Spinal cord (tissue), 10 donors: ENCODE measurements at places on chromosomes 7 and 10. TPM values are rescaled to one million over a fixed set of nuclear protein-coding genes. Genes with fewer than 3 reads are reported as not detected.
A peak's percentile ranks its signal among the peaks of the same experiment; 100 is the strongest.

- H3K4me1 ChIP-seq = no peaks in the 10 kb centered on the region
- no peaks in the 10 kb centered on the region for H3K27me3 ChIP-seq
- DNase-seq = no peak
- no peak overlapping the region for H3K27ac ChIP-seq
Measured at GRCh38 chr7:117008886-117009531, 55.7 kb downstream of the ST7 start.

GRCh38 chr7:97094284-97094930 lies 23.1 kb upstream of the SDHAF3 start:
- H3K27ac ChIP-seq = peak overlapping the region; percentile 25
- DNase-seq = no peak
- no peak overlapping the region for H3K4me3 ChIP-seq
- H3K4me1 ChIP-seq = no peaks in the 10 kb centered on the region
- no peaks in the 10 kb centered on the region for H3K27me3 ChIP-seq
- H3K36me3 ChIP-seq = no peaks in the 10 kb centered on the region

DNA sequence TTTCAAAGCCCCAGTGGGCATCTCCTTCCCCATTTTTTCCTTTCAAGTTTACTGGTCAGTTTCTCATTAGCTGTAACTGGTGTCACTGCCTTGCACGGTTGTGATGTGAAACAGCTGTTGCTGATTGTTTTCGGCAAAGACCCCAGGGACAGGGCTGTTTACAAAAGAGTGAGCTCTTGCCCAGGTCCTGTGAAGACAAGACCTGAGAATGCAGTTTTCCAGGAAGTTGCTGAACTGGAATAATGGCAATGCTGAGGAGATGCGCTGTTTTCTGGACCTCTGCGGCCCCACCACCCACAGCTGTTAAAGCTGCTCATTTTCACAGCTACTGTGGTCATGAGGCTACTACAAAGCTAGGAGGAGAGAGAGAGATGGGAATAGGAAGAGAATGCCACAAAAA lies 116.6 kb upstream of the RSU1 start:
- DNase-seq = no peak
- H3K4me3 ChIP-seq = no peak overlapping the region
- H3K27ac ChIP-seq = no peak overlapping the region
- H3K27me3 ChIP-seq = no peaks in the 10 kb centered on the region

GIMAP2 gene
- polyA plus RNA-seq = 7.3 TPM

DENND11 gene
- 23.1 TPM for polyA plus RNA-seq

AGR2 gene
- 2.7 TPM for polyA plus RNA-seq

CADPS2 gene
- 18.7 TPM for polyA plus RNA-seq
